ENCODE measurements at places on chromosomes 12 and 14. TPM values are rescaled to one million over a fixed set of nuclear protein-coding genes. Genes with fewer than 3 reads are reported as not detected.

Gene TMEM119
- not detected for total RNA-seq

Gene TC2N
- 16.2 TPM for total RNA-seq

Gene MFAP5
- total RNA-seq: 0.26 TPM

Gene TMEM63C
- total RNA-seq: 1.7 TPM

Gene CHURC1
- total RNA-seq: 58.7 TPM

Gene FGD4
- 53.9 TPM for total RNA-seq

Gene SUOX
- 21.0 TPM for total RNA-seq

Gene SERPINA10
- not detected for total RNA-seq

Gene AJUBA
- 44.3 TPM for total RNA-seq

Gene FGD6
- 39.5 TPM for total RNA-seq

- DNase-seq: no peak
- no peak overlapping the region for H3K4me3 ChIP-seq
- no peak overlapping the region for H3K27ac ChIP-seq
These were observed 996.0 kb downstream of the NRXN3 start for GRCh38 chr14:79166171-79166570.

DNA sequence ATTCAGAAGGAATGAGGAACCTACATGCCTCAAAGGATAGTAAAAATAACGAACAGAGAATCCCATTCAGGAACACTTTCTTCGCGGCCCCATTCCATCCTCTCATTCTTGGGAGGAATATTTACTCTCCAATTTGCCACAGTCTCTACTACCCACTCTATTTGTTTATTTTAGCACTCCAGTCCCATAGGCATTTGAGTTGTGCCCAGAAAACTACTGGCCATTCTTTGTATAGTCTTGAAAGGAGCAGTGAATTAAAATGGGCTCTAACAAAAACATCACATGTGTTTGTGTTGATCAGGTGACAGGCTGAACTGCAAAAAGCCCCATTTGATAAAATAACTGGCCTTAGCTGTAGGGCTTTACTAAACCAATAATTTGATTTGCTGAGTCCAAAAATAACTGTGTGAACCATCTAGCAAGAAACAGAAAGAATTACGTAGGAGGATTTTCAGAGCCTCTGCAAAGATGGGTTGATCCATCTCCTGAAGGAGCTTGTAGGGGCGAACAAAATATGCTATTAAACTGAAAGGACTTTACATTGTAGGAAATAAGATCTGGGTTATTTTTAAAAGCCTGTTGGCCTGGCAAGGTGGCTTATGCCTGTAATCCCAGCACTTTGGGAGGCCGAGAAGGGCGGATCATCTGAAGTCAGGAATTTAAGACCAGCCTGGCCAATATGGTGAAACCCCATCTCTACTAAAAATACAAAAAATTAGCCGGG, 142.3 kb upstream of the CPNE8 start:
- no peak overlapping the region for H3K4me3 ChIP-seq
- no peaks in the 10 kb centered on the region for H3K27me3 ChIP-seq
- DNase-seq: no peak

DNA sequence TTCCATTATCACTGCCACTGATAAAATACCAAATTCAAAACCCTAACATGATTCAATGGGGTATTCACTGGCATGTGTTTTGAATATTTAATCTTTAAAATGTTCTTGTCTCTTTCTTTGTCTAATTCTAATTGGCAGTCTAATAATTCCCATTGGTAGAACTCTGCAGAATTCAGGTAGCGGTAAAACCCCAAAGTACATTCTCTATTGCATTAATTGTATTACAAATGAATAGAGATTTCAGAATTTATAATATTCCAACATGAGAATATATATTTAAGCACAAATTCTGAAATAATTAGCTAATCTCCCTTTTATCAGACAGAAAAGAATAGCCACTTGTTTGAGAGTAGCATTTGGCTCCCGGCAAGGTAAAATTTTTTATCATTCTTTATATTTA, at the start of gene OR4N5:
Gene OR4N5 (plus strand): TSS at position 301 of the 400 bp plus-strand sequence. CDS start 4,916 bp downstream, outside the sequence.
- no peaks in the 10 kb centered on the region for H3K4me1 ChIP-seq
- H3K4me3 ChIP-seq: no peak within 1 kb of the TSS
- peaks cover 17% of the 10 kb centered on the region for H3K36me3 ChIP-seq

GRCh38 chr12:131092901-131093603, 139.3 kb downstream of the ADGRD1 start:
- H3K4me1 ChIP-seq: no peaks in the 10 kb centered on the region
- no peak overlapping the region for H3K27ac ChIP-seq
- DNase-seq: peak; percentile 24
- H3K27me3 ChIP-seq: no peaks in the 10 kb centered on the region
- no peaks in the 10 kb centered on the region for H3K36me3 ChIP-seq

GRCh38 chr14:31864937-31865855, 211.9 kb upstream of the ARHGAP5 start:
- H3K27me3 ChIP-seq: no peaks in the 10 kb centered on the region
- H3K27ac ChIP-seq: no peak overlapping the region
- no peak for DNase-seq

GRCh38 chr14:83992857-83993256, 1537.1 kb upstream of the FLRT2 start:
- H3K4me3 ChIP-seq: no peak overlapping the region
- H3K27me3 ChIP-seq: no peaks in the 10 kb centered on the region
- DNase-seq: no peak
- H3K27ac ChIP-seq: no peak overlapping the region

GRCh38 chr12:68908076-68908475, 24.9 kb downstream of the CPM start:
- no peaks in the 10 kb centered on the region for H3K4me1 ChIP-seq
- no peak overlapping the region for H3K27ac ChIP-seq
- no peaks in the 10 kb centered on the region for H3K27me3 ChIP-seq
- H3K4me3 ChIP-seq: no peak overlapping the region
- DNase-seq: no peak
- H3K36me3 ChIP-seq: no peaks in the 10 kb centered on the region

DNA sequence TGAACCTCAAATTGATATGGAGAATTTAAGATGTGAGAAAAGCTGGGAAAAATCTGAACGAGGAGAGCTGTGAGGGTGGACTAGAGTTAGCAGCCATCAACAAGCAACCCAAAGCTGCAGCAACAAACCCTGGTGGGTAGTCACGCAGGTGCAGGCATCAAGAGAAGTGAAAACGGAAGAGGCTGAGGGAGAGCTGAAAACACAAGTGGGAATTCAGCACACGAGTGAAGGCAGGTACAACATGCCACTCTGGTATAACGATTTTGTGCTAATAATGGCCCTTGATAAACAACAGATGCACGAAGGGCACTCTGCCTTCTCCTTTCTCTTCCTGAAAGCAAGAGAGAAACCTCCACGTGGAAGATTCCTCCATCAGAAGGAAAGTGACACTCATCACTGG, 11.5 kb downstream of the TCL1B start:
- H3K27me3 ChIP-seq: peaks cover 38% of the 10 kb centered on the region
- no peaks in the 10 kb centered on the region for H3K4me1 ChIP-seq
- no peak overlapping the region for H3K4me3 ChIP-seq
- 0 out of 2 replicates have a peak, but pooled peaks cover 3% of the 10 kb centered on the region for H3K36me3 ChIP-seq

GRCh38 chr12:49109641-49110463, 795 bp downstream of the LMBR1L start:
- H3K4me1 ChIP-seq: peaks cover 5% of the 10 kb centered on the region
- peak; percentile 61 for DNase-seq
- no peaks in the 10 kb centered on the region for H3K27me3 ChIP-seq
- H3K36me3 ChIP-seq: peaks cover 5% of the 10 kb centered on the region

DNA sequence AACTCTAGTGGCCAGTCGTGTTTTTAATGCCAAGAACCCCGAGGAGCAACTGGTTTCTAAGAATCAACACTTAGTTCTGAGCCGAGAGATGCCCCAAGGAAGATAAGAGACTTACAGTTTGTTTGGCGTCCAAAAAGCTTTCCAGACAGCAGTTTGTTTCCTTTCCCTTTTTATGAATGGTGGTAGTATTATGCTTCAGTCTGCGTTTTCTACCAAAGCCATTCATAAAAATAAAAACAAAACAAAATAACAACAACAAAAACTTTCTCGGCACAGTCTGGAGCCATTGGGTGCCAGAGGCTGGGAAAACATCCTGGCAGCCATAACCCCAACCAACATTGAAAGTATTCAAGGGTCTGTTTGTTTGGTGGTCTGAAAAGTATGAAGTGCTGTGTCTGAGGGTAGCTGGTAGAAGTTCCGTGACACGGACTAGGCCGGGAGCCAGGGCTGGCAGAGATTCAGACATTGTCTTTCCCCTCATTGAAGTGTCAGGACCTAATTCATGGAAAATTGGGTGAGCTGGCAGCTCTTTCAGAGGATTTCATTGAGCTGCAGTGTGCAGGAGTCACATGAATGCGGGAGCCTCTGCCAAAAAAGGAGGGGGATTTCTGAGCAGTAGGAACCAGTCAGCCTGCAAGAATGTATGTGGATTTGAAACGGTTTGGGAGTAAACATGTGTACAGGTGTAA, 124.2 kb downstream of the HMGA2 start:
- H3K4me3 ChIP-seq: no peak overlapping the region
- no peaks in the 10 kb centered on the region for H3K27me3 ChIP-seq
- H3K27ac ChIP-seq: no peak overlapping the region
- no peak for DNase-seq
- H3K36me3 ChIP-seq: no peaks in the 10 kb centered on the region

DNA sequence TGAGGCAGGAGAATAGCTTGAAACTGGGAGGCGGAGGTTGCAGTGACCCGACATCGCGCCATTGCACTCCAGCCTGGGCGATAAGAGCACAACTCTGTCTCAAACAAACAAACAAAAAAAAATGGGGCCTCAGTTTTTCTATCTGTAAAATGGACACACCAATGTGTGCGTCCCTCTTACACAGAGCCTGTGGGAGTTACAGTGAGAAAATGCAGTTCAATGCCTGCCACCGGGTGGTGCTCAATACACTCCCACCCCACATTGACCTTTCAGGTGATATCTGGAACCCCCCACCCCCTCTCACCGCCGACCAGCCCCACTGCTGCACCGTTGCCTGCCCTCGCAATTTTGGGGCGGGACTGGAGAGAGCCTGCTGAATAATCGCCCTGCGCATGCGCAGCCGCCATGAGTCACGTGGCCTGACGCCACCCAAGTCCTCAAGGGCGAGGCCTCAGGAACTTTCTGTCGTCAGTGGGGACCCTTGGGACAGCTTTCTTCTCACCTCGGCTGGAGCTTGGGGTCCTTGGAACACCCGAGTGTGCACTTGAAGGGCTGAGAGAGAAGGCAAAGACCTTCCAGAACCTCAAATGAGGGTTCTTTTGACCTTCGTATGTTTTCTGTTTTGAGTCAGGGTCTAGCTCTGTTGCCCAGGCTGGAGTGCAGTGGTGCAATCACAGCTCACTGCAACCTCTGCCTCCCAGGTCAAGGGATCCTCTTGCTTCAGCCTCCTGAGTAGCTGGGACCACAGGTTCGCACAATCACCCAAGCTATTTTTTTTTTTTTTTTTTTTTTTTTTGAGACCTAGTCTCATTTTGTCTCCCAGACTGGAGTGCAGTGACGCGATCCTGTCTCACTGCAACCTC, 14.6 kb upstream of the CABP1 start:
- H3K27me3 ChIP-seq: no peaks in the 10 kb centered on the region
- no peak overlapping the region for H3K4me3 ChIP-seq
- H3K36me3 ChIP-seq: no peaks in the 10 kb centered on the region
- peak; percentile 79 for DNase-seq
- no peaks in the 10 kb centered on the region for H3K4me1 ChIP-seq

GRCh38 chr12:110906516-110906915, 13.9 kb downstream of the MYL2 start:
- no peak for DNase-seq
- H3K36me3 ChIP-seq: no peaks in the 10 kb centered on the region
- H3K4me1 ChIP-seq: no peaks in the 10 kb centered on the region
- H3K4me3 ChIP-seq: no peak overlapping the region

- no peak for DNase-seq
- H3K27me3 ChIP-seq: no peaks in the 10 kb centered on the region
- no peak overlapping the region for H3K4me3 ChIP-seq
- H3K27ac ChIP-seq: no peak overlapping the region
- peaks cover 9% of the 10 kb centered on the region for H3K4me1 ChIP-seq
- H3K36me3 ChIP-seq: peaks cover 2% of the 10 kb centered on the region
These were observed 119.6 kb downstream of the PLXNC1 start for GRCh38 chr12:94267921-94268471.

DNA sequence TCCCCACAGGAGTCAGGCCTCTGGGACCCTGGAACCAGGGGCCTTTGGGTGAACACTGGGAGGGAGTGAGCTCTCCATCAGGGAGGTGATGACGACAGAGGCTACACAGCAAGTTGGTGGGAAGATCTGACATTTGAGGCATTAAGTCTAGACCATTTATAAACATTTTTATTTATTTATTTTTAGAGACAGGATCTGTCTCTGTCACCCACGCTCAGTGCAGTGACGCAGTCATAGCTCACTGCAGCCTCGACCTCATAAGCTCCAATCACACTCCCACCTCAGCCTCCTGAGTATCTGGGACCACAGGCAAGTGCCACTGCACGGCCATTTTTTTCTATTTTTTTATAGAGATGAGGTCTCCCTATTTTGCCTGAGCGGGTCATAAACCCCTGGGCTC, 53.6 kb downstream of the TEAD4 start:
- no peaks in the 10 kb centered on the region for H3K4me1 ChIP-seq
- H3K27ac ChIP-seq: no peak overlapping the region
- no peak for DNase-seq
- H3K4me3 ChIP-seq: no peak overlapping the region

DNA sequence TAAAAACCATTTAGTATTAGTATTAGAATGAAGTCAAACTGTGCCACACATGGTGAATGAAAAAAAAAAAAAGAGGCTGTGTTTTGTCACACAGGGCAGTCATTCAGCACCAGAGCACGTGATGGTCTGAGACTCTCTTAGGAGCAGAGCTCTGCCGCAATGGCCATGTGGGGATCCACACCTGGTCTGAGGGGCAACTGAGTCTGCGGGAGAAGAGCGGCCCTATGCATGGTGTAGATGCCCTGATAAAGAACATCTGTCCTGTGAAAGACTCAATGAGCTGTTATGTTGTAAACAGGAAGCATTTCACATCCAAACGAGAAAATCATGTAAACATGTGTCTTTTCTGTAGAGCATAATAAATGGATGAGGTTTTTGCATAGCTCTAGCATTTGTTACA, 12.2 kb upstream of the BDKRB1 start:
- no peak for DNase-seq
- H3K27me3 ChIP-seq: no peaks in the 10 kb centered on the region
- H3K36me3 ChIP-seq: no peaks in the 10 kb centered on the region
- no peak overlapping the region for H3K27ac ChIP-seq
- no peaks in the 10 kb centered on the region for H3K4me1 ChIP-seq

DNA sequence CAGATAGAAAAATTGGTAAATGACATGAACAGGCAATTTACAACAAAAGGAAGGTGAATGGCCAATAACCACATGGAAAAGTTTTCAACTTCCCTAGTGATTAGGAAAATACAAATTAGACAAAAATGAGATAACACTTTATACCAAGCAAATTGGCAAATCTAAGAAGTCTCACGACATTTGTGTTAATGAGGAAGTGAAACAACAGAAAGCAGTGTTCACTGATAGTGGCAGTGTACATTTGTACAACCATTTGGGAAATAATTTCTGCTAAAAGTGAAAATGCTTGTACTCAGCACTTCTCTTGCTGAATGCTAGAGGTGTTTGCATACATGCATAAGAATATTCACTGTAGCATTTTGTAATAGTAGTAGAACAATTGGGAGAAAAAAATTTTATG, 126.6 kb downstream of the LLPH start:
- H3K4me3 ChIP-seq: no peak overlapping the region
- DNase-seq: no peak
- no peaks in the 10 kb centered on the region for H3K27me3 ChIP-seq

GRCh38 chr12:25670076-25671055, 117.3 kb upstream of the LMNTD1 start:
- H3K27ac ChIP-seq: no peak overlapping the region
- no peaks in the 10 kb centered on the region for H3K27me3 ChIP-seq
- DNase-seq: no peak
- H3K4me1 ChIP-seq: no peaks in the 10 kb centered on the region

GRCh38 chr14:85546390-85546789, 16.4 kb downstream of the FLRT2 start:
- H3K27me3 ChIP-seq: no peaks in the 10 kb centered on the region
- DNase-seq: peak; percentile 75
- H3K4me3 ChIP-seq: no peak overlapping the region
- H3K27ac ChIP-seq: peak overlapping the region; percentile 11
- peaks cover 6% of the 10 kb centered on the region for H3K36me3 ChIP-seq
- peaks cover 3% of the 10 kb centered on the region for H3K4me1 ChIP-seq
